ENCODE measurements at places on chromosomes 12 and 14. TPM values are rescaled to one million over a fixed set of nuclear protein-coding genes. Genes with fewer than 3 reads are reported as not detected.

DNA sequence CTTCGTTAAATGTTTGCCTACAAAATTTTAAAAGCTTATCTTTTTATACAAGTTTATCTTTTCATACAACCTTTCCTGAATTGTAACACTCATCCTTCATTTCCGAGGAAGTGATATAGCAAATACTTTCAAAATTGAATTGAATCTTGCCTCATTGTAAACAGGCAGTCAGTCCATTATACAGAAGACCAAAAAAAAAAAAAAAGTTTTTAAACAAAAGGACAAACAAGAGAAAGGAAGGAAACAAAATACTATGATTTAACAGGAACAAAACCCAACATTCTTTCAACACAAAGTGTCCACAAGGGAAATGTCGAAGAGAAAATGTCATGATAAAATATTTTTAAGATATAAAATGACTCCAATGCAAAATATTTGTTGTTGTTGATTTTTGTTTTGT, 8.5 kb downstream of the ATF7 start:
- DNase-seq, result no peak

DNA sequence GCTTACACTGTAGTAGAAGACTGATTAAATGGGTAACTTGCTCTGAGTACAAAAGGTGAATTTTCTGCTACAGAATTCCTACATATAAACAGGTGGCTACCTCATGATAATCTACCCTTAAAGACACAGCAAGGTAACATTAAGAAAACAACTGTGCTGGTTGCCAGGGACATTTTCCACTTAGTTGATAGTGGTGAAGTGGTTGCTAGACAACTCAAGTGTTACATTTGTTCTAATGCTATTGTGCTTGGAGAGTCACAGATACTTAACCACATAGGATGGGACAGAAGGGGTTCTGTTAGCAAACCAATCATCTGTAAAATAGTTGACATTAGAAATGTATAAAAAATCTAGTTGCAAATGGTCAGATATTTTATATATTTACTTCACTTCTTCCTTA, 870.3 kb upstream of the SEL1L start:
- no peak for DNase-seq

DNA sequence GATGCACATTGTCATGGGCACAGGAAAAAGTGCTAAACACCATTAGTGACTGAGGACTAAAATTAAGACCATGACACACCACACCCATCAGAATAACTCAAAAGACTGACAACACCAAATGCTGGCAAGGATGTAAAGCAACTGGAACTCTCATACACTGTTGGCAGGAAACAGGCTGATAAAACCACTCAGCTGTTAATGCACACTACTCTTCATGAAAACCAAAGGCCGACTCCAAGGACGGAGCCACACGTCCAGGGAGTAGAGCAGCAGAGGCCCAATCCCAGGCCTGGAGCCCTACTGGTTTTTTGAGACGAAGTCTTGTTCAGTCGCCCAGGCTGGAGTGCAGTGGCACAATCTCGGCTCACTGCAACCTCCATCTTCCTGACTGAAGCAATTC, 6.4 kb downstream of the RAD52 start:
- DNase-seq, result no peak

DNA sequence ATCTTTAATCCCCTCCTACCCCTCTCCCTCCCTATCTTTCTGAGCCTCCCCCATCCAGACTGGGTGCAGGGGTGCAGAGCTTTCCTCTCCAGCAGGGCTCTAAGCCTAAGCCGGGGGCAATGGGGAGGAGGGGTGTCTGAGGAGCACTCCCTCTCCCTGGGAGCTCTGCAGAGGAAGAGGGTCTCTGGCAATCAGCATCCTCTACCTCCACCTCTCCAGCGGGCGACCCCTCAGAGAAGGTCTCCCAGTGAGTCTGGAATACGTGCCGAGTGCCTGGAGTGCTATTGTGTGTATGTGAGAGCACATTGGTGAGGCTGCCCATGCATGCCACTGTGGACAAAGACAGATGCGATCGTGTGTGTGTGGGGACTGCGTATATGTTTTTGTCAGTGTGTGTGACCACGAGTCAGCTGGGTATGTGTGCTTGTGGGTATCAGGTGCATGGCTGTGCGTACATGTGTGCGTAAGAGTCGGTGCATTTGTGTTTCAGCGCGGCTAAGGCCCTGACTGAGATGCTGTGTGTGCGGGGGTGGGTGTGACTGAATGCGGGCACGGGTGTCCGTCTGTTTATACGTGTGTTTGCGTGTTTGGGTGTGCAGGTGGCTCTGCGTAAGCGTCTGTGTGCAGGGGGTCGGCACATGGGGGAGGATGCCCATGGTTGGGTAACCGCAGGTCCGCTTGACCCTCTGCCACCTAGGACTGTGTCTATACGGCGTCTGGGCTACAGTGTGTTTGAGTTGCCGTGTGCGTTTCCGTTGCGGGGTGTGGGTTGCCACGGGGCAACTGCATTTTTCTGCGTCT, 905 bp upstream of the DLK1 start:
- no peak for DNase-seq

DNA sequence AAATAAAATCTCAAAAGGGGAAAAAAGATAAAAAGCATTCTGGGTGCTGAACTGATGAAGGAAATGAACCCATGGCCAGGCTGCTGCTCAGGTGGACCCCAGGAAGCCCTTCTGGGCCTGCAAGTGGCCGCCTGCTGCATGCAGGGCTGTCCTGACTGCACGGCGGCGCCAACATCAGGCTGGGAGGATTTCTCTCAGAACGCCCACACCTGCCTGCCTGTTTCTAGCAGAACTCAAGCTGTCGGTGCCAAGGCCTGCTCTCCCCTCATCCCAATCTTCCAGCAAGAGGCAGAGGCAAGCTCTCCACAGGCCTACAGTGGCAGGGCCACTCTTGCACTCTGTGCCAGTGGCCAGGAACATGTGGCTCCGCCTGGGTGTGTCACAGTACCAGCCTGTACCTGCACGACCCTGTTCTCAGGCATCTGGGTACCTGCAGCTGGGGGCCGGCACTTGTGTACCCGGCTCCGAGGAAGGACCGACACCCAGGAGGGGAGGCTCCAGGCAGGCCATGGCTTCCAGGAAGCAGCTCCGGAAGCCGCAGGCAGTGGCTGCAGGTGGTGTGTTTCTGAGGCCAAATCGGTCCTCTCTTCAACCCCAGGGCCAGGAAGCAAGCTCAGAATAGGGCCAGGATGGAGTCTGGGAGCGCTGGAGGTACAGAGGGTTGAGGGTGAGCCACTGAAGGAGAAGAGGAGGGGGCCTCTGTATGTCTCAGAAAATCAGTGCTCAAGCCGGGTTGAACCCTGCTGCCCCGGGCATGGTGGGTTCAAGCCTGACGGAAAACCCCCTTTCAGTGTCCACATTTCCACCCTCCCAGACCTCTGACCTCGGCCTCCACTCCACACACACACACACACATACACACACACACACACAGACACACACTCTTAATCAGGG, 2.5 kb upstream of the INF2 start:
- DNase-seq, result no peak

Gene CAPZA3
- total RNA-seq, result not detected

Gene TUBA1A
- 720 TPM for total RNA-seq

Gene PRPH
- 9.9 TPM for total RNA-seq

Gene NPAS3
- 5.8 TPM for total RNA-seq
